ENCODE measurements at places on chromosomes 3 and 15.
A peak's percentile ranks its signal among the peaks of the same experiment; 100 is the strongest.

DNA sequence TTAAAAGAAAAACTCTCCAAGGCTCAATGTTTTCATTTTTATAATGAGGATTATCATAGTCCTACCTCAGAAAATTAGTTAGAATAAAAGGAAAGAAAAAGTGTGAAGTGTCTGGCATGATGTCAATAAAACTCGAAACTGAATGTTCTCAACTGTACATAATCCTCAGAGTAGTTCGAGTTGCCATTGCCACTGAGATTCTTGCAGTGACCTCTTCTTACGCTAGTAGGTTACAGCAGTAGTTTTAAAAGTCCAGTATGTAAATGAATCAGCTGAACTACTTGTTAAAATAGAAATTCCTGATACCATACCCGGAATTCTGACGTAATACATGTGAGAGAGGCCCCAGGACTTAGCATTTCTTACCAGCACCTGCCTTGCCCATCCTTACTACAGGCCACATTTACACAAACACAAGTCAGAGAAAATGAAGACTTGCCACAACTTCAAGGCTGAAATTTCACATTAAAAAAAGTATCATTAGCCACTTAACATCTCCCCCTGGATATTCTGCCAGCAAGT lies 502.6 kb downstream of the FGF12 start:
- no peak for DNase-seq

DNA sequence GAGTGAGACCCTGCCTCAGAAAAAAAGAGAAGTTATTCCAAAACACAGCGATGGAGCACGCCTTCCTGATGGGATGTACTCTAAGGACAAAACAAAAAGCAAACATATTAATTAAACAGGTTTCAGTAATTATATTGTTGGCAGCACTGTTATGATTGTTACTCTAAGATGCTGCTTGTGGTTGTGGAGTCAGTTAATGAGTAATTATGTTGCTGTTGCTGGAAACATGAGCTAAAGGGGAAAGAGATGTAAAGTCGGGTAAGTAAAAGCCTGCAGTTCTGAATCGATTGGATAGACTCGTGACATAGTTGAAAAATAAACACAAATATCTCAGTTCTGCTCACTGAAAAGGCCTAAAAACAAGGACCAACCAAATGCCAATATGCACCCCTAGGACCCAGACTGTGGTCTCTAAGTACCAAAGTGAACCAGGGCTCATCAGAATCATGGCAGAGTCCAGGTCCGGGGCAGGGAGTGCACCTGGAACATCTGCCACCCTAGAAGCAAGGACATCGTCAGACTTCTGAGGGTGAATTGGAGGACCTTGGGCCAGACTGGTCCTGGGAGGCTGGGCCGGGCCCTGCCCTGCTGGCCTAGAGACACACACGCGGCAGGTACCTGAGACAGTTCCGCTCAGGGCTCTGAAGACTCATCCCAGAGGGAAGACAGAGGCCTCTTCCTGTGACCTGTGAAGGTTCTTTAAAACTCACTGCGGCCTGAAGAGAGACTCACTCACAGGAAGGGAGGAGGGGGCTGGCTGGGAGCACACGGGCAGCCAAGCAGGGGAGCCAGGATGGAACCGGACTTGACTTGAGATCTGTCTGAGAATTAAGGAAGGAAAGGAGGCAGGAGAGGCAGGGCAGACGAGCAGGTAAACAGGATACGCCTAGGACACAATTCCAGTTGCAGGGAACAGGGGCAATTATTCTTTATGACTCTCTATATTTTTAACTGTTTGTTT lies 140.5 kb downstream of the LRRK1 start:
- no peak for DNase-seq

- DNase-seq = peak; percentile 38
Observed at GRCh38 chr3:12437861-12438260, 46.4 kb upstream of the TSEN2 start.

DNA sequence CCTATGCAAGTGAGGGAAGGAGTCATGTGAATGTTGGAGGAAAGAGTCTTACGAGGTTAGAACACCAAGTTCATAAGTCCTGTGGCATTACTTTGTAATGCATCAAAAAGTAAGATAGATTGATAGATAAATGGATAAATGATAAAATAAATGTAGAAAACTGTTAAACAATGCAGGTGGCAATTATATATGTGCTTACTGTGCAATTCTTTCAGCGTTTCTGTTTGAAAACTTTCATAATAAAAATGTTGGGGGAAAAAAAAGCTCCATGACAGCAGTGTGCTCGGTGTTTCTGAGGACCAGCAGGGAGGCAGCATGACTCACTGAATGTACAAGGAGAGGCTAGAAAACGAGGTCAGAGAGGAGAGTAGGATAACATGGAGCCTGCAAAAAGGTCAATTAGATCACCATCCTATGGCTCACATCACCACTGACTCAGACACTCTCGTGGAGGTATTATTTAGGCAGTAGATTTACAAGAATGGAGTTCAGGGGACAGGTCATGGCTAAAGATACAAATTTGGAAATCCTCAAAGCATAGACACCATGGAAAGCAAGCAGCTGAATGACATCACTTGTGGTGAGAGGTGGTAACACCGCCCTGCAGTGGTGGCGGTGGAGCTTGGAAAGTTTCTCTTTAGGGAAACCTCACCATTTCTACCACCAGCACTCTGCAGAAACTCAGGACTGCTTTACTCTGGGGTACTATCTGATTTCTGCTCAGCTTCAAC lies 219.8 kb downstream of the CTNNB1 start:
- DNase-seq = no peak

DNA sequence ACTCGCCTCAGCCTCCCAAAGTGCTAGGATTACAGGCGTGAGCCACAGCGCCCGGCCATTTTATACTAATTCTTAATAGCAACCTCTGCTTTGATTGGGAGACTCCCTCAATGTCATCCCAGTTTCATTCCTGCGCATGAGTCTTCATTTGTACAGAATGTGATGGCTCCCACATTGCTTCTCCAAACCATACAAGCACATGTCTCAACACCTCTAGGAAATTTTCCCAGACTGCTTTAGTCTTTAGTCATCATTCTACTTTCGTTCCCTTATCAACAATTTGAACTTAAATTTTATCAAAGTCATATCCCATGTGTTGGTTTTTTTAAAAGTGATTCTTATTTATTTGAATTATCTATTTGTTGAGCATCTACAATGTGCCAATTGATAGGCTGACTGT lies 58.1 kb downstream of the SNX4 start:
- no peak for DNase-seq

GRCh38 chr3:44468572-44469520 lies 8.6 kb downstream of the ZNF445 start:
- no peak for DNase-seq

DNA sequence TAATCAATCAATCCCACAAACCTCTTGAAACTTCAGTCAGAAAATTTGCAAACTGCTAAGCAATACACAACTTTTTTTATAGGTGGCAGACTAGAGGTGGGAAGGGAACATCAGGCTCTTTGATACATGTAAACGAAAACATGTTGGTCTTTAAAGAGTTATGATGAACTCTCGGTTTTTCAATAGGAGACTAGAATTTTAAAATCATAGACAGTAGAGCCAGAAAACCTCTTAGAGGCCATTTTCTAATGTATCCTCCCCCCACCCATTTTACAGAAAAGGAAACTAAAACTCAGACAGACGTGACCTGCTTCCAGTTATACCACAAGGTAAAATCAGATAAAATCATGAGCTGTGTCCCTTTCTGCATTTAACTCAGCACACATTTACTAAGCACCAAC lies 179.1 kb upstream of the LPP start:
- DNase-seq = no peak

DNA sequence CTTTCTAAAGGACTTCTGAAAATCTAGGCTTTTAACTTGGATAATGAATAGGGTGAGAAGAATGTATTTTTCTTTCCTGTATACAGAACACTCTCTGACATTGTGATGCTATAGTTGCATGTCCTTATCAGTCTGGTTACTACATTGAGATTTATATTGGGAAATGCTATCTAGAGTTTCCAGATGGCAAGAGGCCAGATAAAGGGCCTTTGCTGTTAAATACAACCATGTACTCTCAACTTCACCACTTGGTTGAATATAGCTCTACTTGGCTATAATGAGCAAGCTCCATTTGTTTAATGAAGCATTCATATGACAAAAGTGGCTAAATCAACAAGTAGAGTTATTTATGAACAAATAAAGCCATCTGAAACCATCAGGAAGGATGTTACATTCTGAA lies 91.0 kb downstream of the IGSF11 start:
- no peak for DNase-seq

- no peak for DNase-seq
Observed at GRCh38 chr3:15452961-15453360, 25.6 kb downstream of the EAF1 start.

DNA sequence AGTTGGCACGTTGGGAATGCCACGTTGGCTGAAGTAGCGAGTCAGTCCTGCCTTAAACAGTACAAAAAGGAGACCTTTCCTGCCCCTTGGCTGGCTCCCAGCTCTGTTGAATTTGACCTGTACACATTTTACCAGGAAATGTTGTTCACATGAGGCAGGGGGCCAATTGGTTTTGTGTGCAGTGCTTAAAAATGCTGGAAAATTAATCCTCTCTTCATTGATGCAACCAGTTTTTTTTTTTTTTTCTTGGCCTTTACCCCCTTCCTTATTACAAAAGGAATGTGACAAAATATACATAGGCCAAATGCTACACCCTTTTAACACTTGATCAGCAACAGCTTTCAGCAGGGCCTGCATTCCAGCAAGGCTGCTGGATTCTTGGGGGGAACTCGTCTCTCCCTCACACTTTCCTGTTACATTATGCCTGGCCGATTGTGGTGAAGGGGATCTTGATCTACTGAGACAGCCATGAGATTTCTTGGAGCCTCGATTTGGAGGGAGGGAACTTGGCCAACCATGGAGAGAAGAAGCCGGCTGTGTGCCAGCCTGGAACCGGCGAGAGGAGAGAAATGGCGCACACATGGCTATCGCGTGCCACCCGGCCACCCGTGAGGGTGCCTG lies 93.1 kb downstream of the DNASE1L3 start:
- peak; percentile 87 for DNase-seq

DNA sequence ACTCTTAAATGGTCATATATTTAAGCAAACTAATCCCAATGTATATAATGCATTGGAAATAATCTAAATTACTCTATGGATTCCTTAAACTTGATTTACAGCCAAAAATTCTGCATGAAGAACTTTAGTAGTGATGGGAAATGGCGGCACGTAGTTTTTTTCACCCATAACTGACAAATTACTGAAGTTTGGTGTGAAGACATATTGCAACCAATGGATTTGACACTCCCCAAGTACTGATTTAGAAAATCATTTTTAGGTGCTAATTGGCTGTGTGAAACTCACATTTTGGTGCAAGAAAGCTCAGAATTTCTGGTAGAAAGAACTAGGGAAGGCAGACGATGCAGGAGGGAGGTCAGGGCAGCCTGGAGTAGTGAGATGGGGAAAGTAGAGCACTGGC lies 19.3 kb upstream of the TMEM108 start:
- DNase-seq = no peak

DNA sequence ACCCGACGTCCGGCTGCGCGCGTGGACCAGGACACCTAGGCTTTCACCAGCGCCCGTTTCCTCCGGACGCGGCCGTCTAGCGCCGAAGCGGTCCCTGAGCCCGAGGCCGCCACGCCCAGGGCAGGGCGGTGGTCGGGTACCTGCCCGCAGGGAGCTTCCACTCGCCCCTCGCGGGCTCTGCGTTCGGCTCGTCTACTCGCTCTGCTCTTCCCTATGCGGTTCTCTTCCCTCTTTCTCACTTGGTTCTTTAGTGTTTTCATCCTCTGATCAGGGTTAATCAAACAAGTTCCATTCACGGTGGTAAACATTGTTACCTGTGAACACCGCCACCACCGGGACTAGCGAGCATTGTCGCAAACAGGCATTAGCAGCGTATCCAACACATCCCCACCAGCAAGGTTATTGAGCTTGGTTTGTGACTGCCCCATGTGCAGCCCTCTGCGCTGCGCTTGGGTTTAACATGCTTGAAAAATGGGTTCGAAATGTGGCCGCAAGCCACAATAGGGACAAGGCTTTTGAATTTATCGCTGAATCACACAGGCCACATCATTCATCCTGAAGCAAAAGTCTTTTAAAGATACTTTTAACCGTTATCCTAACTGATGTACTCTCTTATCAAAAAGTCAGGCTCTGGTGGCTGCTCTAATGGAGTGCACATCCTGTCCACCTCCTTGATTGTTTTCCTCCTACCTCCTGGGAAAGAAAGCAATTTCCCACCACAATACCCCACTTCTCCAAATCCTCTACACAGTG lies 843 bp upstream of the CD47 start:
- DNase-seq = no peak

GRCh38 chr3:62622553-62623174 lies 249.3 kb upstream of the FEZF2 start:
- DNase-seq = no peak

- DNase-seq = no peak
Observed at GRCh38 chr15:87949575-87950223, 306.8 kb downstream of the NTRK3 start.

DNA sequence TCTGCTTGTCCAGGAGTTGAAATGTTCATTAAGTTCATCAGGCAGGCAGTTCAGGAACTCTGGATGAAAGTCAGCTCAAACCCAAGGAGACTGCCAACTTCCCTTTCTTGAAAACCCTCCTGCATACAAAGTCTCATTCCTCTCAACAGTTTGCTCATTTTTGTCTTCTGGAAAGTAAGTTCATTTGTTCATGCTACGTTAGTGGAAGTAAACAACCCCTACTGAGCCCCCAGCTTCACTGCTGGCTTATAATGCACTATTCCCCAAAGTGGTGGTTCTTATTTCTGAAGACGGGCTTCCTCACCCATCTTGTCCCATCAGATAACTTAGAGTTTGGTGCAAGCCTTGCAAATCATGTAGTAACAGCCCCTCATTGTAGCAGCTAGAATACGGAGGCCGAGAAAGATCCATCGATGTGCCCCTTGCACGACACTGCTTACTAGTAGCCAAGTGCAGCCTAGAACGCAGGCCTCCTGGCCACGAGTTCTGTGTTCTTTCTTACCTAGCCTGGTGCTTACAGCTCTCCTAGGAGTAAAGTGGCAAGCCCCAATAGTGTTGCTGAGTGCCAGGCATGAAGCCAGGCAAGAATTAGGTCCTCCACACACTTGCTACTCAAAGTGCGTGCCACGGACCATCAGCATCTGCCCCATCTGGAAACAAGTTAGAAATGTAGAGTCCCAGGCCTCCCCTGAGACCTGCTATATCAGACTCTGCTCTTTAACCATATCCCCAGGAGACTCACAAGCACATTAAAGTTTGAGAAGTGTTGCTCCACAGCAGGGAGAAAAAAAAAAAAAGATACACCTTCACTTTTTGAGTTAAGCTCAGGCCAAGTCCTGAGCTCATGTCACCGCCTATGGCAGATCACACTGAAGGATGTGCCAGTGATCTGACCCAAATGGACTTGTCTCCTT lies 82.5 kb downstream of the RFTN1 start:
- DNase-seq = no peak

DNA sequence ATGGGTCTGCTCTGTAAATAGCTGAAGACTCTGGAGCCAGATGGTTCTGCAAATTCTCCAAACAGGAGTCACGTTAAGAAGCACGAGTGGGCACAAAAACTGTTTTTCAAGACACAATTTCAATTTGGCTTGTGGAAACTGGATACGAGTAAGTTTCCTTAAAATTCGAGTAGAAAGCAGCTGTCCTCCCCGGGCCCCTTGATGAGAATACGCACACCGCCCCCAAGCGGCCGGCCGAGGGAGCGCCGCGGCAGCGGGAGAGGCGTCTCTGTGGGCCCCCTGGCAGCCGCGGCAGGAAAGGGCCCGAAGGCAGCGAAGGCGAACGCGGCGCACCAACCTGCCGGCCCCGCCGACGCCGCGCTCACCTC lies 778 bp upstream of the THBS1 start:
- peak; percentile 98 for DNase-seq

Measured in posterior vena cava (tissue), 2 donors.